Germinal center (tissue), 1 donor: ENCODE measurements at places on chromosomes 6 and 20.

- DNase-seq: no peak
Observed at GRCh38 chr20:43563429-43563828, 4.6 kb downstream of the SGK2 start.

- DNase-seq: no peak
Observed at GRCh38 chr20:47670913-47671312, 114.4 kb downstream of the SULF2 start.

- DNase-seq: no peak
Observed at GRCh38 chr6:137968901-137969300, 101.8 kb downstream of the TNFAIP3 start.

DNA sequence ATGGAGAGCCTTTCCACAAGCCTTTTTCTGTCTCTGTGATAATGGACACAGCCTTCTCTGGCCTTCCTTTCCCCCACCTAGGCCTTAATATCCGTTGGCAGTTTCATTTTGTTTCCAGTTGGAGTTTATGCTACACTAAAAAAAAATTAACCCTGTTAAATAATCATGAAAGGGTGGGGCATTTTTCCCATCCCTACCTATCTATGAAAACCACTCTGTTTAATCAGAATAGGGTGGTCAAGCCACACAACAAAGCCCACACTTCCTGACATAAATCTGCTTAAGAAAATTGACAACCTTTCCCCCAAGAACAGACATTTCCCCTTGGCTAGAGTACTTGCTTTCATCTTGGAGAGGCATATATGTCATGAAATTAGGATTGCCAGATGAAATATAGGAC, 14.2 kb downstream of the TXLNB start:
- no peak for DNase-seq

GRCh38 chr20:23058240-23058639, 8.8 kb upstream of the THBD start:
- no peak for DNase-seq

DNA sequence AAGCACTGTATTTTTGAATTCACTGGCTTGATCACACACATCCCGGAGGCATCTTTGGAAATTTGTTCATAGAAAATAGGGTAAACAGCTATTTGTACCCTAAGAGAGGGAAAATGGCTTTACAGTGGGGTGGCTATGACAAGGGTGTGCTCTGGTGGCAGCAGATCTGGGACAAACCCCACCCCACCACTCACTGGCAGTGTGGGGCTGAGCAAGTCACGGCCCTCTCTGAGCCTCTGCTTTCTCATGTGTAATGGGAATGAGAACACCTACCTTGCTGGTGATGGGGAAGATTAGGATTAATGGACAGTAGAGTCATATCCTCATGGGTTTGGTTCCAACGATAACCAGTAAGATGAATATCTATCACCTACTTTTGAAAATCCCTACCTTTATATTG, 78.0 kb downstream of the KCNB1 start:
- no peak for DNase-seq
